ENCODE measurements at places on chromosomes 3 and 15.

- DNase-seq = no peak
These were observed 44.8 kb downstream of the POLR2M start for GRCh38 chr15:57751177-57751800.

DNA sequence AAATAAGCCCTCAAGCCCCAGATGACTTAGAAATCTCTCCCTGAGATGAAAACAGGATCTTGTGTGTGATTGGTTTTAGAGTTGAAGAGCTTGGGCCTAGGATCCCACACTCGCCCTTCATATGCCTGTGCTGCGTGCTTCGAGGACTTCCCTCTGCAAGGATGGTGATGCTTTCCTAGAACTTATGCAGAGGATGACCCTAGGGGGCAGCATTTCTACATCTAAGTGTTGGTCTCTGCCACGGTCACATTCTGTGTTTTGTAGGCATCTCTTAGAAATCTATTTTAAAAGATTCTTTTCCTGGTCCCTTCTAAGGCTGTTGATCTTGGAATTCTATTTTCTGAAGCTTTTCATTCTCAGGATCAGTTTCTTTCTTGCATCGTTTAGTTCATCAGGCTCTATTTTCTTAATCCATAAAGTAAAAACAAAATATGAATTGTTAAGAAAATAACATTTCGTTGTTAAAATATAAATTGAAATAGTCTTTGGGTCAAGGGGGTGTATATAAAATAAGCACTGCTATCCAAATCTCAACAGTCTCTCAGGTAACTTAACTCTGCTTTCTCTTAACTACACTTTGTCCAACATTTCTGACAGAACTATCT lies 45.7 kb downstream of the WDR76 start:
- no peak for DNase-seq

DNA sequence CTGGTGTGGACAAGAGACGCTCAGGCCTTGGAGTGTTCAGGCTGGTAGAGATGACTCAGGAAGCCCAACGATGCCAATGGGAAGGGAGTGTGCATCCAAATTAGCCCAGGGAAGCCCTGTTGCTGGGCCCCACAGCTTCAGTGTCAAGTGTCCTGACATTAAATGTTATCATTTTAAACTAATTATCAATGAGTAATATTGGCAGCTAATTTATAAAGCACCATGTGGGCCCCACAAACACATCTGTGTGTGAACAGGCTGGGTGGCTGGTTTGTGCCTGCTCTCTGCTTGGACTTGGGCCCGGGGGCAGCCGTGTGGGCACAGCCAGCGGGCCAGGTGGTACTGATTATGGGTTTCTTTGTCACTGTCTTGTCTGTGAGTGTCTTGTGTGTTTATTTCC lies 15.0 kb downstream of the FBLN2 start:
- no peak for DNase-seq

GRCh38 chr3:14561051-14561960 lies 21.2 kb upstream of the GRIP2 start:
- DNase-seq = no peak

DNA sequence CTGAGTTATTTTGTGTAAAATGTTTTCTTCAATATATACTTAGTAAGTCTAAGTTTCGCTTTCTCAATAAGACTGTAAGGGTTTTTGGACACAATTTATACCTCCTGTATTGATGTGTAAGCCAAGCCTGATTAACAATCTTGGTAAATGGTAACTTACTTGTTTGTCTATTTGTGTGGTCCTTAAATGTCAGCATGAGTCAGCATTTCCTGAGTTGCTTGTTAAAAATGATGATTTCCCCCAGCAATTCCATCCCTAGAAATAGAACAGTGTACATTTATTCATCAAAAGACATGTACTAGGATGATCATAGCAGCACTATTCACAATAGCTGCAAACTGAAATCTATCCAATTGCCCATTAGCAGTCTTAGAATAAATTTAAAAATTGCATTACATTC lies 53.4 kb upstream of the LRIG1 start:
- no peak for DNase-seq

DNA sequence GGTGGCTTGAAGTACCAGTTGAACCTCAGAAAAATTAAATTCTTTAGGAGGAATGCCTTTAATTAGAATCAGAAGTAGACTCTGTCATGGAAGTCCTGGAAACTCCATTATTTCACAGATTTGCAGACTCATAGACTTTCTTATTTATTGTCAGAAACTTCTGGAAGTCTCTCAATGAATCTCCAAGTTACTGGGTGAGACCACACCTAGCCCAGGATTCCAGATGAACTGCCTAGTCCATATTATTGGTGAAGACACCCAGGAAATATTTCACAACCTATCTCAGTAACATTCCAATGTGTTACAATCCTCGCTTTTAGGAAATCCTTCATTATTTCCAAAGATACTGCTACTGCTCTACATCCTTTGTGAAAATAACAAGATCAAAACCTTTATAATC lies 6.5 kb upstream of the THBS1 start:
- DNase-seq = no peak

DNA sequence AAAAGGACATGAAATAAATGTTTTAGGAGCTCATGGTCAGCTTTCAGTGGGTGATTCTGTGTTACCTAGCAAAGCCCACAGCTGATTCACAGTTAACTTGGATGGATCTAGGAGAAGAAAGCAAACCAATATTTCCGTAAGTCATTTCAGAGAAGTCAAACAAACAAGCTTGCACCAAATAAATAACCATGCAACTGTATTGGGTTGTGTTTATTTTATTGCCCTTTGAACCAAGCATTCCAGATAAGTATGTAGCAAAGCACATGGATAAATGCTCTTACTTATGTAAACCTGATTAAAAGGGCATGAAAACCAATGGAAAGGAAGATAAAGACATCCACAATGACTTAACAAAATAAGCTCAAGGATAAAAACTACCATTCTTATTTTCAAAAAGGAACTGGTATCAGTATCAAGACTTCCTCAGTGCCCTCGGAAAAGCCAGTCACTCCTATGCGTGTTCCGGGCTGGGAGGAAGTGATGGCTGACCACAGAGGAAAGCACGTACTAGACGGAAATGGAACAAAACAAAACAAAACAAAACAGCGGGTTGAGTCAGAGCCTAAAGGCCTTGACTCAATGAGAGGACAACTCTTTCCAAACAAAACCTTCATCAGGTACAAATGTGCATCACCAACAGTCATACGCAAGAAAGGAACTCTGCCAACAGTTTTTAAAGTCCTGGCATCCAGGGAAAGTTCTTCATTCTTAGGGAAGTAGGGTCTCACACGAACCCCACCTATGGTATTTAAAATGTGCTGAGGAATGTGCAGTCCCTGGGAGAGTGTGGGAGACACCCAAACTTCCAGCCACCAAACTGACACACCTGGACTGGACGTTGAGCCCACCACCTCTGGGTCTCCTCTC lies 103.3 kb downstream of the SNRK start:
- no peak for DNase-seq

GRCh38 chr3:99866261-99866761 lies 48.6 kb downstream of the CMSS1 start:
- no peak for DNase-seq

DNA sequence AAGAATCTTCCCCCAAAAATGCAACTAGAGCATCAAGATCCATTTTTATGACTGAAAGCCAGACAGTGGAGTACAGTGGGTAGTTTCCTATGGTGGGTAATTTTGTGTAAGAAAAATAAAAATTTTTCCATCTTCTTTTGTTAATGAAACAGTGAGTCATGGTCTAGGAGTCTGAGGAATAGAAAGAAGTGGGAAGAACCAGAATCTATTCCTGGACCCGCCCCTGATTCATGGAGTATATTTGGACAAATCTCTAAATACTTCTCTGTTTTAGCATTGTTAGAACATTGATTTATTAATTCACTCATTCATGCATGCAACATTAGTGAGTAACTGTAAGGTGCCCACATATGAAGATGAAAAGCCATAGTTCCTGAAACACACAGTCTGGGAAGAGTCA lies 304.5 kb upstream of the GPR149 start:
- DNase-seq = no peak

DNA sequence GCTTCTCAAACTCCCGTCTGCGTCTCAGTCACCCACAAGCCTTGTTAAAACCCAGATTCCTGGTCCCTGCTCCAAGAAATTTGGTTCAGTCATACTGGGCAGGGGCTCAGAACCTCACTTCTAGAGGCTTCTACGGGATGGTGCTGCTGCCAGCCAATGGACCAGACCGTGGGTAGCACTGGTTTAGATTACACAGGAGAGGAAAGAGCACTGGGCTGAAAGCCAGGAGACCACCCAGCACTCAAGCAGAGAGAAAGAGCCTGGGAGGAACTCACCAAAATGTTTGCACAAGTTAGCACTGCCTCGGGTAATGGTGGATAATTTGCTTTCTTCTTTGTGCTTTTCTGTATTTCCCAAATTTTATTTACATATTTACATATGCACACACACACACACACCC lies 46.9 kb upstream of the MUC13 start:
- DNase-seq = no peak

- DNase-seq = no peak
These were observed 17.6 kb downstream of the ZDHHC3 start for GRCh38 chr3:44958386-44958785.

- DNase-seq = no peak
These were observed 1.3 kb downstream of the SPSB4 start for GRCh38 chr3:141052201-141053069.

Measured in thoracic aorta (tissue), 2 donors.